NCI-H1105 (cell line): ENCODE measurements at places on chromosomes 7 and 10.

DNA sequence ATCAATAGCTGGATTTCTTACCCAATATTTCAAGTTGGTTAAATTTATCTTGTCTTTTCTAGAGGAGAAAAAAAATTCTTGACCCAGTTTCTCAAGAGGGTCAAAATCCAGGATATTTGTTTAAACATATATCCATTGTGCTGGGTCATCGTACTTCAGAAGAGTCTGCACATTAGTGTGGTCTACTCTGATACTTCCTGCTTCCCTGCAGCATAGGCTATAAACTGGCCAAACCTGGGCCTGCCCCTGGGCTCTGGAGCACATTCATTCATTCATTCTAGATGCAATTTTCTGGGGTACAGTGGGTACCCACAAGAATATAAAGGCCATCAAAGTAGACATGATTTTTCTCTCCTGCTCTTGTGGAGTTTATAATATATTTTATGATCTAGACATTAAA lies 142.1 kb upstream of the WNT16 start:
- DNase-seq = no peak

- no peak for DNase-seq
Observed at GRCh38 chr10:123458933-123459332, 207.2 kb upstream of the GPR26 start.

GRCh38 chr7:27123477-27124053 lies 7.0 kb downstream of the HOXA4 start:
- no peak for DNase-seq

DNA sequence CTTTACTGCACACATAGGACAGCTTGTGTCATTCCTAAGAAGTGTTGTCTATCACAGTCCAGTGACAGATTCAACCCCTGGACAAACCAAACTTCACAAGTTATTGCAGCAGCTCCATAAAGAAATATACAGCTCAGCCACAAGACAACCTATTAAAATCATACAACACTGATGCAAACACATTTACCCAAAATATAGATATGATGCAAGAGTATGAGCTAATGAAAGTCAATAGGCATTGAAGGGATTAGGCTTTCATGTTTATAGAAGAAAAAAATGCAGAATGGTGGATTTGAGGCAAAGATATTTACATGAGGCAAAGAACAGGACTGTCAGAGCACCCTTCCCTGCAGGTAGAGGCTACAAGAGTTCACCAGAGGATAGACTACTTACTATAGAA lies 14.9 kb upstream of the RAPGEF5 start:
- DNase-seq = no peak

DNA sequence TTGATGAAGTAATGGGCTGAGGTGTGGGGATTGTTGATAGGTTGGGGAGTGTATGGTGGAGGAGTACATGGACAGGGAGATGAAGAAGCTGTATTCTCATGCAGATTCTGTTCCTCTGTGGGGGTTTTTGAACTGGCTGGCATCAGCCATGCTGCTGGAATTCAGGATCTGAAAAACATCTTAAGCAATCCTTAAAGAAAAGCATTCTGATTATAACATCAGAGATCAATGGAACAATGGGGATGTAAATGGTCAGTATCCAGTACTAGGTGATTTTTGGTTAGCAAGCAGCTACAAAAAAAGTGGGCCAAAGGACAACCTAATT lies 247.5 kb upstream of the GALNT17 start:
- DNase-seq = no peak

DNA sequence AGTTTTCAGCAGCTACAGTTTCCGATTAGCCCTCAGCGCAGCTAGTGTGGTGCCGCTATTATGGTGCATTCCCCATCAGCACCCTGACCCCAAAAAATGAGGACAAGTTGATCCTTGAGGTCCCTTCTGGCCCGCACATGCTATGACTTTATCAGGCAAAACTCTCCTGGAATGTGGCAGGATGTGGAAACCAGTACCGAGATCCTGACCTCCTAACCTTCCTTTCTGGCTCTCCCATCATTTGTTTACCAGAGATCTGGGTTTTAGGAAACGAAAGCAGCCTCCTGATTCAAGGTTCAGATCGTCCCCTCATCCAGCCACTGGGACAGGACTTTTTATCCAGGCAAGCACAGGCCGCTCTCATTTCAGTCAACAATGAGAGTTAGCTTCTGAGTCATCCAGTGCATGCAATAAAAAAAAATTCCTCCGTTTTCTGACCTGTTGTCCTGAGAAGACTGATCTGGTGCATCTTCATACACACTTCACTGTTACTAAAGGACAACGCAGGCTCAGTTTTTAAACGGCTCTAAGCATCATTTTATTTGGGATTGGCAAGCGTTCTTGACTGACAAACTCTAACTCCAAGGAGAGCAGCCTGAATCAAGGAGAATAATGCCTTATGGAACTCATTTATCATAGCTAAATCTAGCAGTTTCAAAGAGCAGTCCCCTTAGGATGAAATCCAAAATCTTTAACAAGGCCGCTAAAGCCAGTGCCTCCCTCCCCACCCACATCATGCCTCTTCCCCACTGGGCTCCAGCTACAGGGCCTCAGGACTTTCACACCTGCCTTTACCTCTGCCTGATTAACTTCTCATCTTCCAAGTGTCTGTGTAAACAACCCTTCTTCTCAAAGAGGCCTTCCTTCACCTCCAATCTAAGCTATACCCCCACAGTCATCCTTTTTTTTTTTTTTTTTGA lies 17.1 kb downstream of the PDLIM1 start:
- DNase-seq = no peak

DNA sequence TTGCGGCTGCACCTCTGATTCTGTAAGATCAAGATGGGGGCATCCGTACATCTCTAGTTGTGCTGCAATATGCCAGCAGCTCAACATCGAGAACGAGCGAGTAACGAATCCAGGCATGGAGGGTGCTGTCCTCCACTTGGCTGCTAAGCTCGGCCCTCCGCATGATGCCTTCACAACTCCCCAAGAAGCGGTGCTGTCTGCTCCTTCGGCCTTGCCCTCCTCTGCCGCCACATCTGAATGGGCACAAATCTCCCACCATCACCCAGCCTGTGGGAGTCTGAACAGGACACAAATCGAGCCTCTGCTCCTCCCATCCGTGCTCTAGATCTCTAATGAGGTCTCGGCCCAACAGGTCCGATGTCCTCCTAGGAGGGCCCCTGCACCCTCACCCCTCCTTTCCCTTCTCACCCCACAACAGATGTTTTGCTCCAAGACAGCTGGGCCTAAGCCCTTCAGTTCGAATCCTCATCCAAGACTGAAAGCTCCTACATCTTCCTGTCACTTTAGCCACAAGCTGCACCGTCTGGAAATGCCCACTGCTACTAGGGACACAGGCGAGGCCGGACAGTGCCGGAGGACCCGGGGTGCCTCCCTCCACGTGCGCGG lies 86.7 kb downstream of the ZNF33B start:
- no peak for DNase-seq

- DNase-seq = peak; percentile 50
Observed at GRCh38 chr10:23158370-23158769, 33.7 kb upstream of the PTF1A start.

- DNase-seq = no peak
Observed at GRCh38 chr10:619710-620109, 69.8 kb downstream of the DIP2C start.

DNA sequence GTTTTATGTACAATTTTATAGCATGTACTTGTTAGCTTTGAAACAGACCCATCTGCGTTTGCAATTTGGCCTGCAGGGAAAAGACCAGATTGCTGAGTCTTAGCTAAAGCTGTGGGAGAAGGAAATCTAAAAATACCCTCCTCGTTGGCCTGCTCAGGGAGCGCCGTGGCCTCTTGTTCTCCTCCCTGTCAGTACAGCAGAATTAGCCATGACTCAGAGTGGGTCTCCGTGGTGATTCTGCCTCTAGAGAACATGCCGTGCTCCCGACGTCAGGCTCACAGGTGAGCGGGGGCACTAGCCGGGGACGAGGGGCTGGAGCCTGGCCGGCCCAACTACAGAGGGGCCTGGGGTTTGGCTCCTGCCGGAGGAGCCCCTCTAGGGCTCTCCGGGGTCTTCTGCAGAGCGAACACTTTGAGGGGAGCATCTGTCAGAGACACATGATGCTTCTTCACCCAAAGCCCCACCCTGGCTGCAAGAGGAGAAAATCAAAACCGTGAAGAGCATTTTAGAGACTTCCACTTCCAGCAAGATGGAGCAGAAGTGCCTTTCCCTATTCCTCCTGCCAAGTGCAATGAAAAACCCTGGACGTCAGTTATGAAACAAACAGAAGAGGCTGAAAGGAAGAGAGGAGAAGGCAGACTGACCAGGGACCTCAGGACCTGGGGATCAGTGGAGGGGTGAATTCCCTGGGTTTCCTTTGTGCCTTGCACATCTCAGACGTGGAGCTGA lies 98.9 kb downstream of the LHPP start:
- DNase-seq = no peak

DNA sequence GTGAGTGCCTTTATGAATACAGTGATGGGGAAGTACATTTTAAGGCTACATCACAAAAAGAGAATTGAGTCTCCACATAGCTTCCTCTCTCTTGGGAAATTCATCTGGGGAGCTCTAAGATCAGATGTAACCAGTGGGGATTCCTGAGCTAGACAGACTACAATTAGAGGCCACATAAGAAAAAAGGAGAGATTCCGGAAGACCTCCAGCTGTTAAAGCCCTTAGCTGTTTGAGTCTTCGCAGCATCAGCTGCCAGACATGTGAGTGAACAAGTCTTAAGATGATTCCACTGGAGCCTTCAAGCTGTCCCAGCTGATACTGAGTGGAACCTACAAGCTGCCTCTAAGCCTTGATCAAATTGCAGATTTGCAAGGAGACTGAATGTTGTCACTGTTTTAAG lies 448.5 kb downstream of the NXPH1 start:
- DNase-seq = no peak

DNA sequence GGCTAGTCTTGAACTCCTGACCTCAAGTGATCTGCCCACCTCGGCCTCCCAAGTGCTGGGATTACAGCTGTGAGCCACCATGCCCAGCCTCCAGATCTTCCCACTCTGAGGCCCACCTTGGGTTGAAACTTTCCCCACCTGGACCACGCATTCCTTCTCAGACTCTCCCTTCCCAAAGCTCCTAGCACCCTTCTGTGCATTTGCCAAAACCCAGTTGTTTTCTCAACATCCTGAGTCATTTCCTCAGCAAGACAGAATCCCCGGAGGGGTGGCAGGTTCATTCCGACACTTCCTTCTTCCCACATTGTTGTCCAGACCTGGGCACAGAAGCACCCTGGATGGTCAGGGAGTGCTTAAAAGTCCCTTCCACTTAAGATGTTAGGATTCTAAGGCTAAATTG lies 28.9 kb downstream of the BAG3 start:
- no peak for DNase-seq

- DNase-seq = no peak
Observed at GRCh38 chr10:788796-789748, 99.6 kb upstream of the DIP2C start.

GRCh38 chr10:23474626-23475025 lies 35.8 kb downstream of the OTUD1 start:
- DNase-seq = no peak

DNA sequence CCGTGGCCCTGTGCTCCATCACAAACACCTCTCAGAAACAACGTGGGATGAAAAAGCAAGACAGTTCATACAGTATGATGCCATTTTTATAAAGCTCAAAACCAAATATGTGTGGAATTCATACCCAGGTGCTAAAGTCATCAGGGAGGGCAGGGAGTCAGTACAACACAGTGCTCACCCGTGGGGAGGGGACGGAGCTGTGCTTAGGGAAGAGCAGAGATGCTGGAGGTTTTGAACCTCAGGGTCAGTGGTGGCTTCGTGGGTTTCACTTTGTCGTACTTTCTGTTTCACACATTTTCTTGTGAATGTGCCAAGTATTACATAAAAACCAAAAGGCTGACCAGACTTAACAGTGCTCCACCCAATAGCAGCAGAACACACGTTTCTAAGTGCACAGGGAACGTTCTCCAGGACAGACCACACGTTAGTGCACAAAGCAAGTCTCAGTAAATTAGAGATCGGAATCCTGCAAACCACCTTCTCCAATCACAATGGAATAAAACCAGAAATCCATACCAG lies 21.2 kb downstream of the ZMIZ2 start:
- no peak for DNase-seq

DNA sequence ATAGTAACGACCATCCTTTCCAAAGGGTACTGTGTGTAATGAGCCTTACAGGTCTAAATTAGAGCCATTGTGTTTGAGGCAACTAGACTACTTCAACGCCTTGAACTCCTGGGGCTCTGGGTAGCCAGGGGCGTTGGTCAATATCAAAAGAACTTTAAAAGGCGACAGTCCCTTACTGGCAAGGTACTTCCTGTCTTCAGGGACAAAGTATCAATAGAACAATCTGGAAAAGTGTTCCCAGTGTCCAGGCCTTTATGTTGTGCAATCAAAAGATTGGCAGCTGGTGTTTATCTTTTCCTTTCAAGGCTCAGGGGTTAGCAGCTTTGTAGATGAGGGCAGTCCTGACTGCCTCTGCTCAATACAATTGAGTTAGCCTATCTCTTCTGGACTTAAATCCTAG lies 284.3 kb downstream of the PARD3 start:
- no peak for DNase-seq

DNA sequence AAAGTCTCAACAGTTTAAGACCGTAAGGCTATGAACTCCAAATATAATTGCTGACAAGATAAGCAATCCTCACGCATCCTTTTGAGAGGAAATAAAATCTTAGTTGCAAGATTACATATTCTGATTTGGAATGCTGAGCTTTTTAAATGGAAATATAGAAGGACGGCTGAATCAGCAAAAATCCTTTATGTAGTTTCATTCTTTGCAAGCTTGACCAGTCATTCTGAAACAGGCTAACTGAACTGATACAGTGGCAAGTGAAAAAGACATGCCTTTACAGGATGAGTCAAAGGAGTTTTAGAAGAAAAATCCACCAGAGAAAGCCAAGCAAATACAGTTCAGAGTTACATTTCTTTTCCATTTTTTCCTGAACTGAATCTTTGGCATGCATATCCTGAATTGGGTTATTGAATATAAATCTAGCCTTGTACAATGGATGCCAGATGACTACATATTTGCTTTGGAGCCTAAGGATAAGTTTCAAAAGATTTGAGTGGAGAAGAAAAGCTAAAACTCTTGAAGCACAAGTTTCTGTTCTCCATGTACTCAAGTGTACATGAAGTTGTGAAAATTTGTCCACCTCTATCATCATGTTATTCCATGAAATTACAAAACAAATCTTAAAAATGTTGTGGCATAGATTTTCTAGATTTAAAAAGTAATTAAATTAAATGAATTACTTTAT lies 4.4 kb downstream of the VIM start:
- no peak for DNase-seq
